Stimulated activated CD8-positive, alpha-beta memory T cell treated with anti-CD3 and anti-CD28 coated beads, Interleukin-7, amount 100 ng/mL, for 48 hours (primary cell): ENCODE measurements at places on chromosomes 6 and 20.

- no peak for DNase-seq
Measured at GRCh38 chr20:47070176-47070575, 175.5 kb downstream of the EYA2 start.

DNA sequence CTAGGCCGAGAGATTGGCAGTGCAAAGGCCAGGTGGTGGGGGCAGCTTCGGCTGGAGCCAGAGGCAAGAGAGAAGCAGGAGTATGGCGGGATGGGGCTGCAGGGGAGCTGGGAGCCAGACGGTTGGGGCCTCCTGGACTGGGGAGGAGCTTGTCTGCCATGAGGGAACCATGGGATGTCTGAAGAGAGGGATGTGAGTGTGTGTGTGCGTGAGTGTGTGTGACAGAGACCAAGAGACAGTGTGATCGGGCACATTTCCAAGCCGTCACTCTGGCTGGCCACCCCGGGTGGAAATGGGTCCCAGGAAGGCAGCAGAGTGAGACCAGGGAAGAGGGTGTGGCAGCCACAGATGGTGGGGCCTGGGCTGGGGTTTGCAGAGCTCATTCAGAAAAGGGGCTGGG, 13.8 kb downstream of the PHACTR3 start:
- no peak for DNase-seq

- DNase-seq, result no peak
Measured at GRCh38 chr6:68167604-68168003, 467.5 kb upstream of the ADGRB3 start.

GRCh38 chr20:13220194-13220903, 725 bp upstream of the ISM1 start:
- no peak for DNase-seq

DNA sequence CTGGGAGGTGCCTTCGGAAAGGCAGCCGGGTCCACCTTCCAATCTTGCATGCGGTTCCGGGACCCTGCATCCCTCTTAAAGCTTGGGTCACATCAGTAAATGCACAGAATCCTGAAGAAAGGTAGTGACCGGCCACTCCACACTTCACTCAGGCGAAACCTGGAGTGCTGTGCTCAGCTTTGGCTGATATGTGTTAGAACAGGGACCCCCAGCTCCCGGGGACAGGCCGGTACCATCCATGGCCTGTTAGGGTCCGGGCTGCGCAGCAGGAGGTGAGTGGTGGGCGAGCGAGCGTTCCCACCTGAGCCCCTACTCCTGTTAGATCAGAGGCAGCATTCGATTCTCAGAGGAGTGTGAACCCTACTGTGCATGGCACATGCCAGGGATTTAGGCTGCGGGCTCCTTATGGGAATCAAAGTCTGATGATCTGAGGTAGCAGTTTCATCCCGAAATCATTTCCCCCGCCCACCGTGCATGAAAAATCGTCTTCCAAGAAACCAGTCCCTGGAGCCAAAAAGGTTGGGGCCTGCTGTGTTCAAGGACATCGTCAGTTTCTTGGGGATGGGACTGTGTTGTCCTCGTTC, 143.0 kb downstream of the ERMARD start:
- DNase-seq, result no peak

- no peak for DNase-seq
Measured at GRCh38 chr6:108694816-108695215, 134.1 kb downstream of the FOXO3 start.

GRCh38 chr20:17179840-17180239, 47.0 kb upstream of the PCSK2 start:
- DNase-seq, result no peak

GRCh38 chr20:62818592-62819493, 2.0 kb downstream of the COL9A3 start:
- DNase-seq, result no peak

DNA sequence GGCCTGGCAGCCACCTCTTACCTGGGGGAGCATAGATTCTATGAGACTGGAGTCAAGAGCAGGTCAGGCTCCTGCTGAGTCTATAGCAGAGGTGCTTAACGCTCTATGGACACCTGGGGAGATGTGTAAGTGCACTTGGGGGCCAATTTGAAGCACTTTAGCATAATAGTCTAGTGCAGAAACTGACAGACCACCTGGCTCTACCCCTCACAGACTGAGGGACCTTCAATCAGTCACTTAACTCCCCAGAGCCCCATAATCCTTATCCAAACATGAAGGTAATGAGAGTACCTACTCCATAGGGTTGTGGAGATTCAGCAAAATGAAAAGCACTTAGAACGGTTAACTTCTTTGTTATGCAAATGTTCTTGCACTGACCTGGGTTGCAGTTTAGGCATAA, 87.3 kb upstream of the SLC22A16 start:
- no peak for DNase-seq

DNA sequence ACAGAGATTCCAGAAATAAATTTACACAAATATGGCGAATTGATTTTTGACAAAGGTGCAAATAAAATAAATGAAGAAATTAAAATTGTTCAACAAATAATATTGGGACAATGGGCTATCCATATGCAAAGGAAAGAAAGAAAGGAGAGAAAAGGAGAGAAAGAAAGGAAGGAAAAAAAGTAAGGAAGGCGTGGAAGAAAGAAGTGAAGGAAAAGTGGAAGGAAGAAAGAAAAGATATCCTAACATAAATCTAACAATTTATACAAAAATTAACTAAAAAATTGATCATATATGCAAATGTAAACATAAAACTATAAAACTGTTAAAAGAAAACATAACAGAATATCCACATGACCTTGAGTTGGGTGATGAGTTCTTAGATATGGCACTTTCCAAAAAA, 78.7 kb upstream of the ZNF184 start:
- no peak for DNase-seq

- DNase-seq, result no peak
Measured at GRCh38 chr20:50329981-50330503, 139.4 kb downstream of the CEBPB start.

GRCh38 chr6:43953794-43954310, 173.4 kb downstream of the MRPL14 start:
- no peak for DNase-seq

DNA sequence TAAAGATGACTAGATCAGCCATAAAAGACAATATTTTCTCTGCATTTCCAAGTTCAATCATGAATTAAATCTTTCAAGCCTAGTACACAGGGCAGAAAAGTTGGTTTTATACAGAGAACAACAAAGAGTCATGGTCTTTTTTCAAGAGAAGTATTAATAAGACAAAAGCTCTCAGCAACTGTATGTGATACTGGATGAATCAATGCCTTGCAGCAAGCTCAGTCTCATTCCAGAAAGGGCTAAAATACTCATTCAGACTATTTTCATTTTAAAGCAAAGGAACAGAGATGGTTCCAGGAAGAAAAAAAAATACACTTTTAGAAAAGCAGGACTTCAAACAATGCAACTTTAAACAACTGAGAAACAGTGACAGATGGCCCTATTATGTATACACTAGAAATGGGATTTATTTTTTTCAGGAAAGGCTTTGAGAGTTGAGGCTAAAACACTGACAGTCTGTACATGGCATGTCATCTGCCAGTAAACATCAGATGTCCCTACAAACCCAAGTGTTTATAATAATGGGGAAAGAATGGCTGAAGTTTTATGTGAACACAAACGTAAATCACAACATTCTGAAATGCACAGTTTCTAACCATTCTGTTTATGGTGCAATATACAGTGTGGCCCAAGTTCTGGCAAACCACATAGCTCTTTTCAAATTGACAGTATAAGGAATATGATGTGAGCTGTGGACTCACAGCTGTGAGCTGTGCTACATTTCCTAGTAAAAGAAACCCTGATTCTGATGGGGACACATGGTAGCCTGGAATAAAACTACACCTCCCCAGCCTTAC, 114.3 kb upstream of the DST start:
- DNase-seq, result no peak

DNA sequence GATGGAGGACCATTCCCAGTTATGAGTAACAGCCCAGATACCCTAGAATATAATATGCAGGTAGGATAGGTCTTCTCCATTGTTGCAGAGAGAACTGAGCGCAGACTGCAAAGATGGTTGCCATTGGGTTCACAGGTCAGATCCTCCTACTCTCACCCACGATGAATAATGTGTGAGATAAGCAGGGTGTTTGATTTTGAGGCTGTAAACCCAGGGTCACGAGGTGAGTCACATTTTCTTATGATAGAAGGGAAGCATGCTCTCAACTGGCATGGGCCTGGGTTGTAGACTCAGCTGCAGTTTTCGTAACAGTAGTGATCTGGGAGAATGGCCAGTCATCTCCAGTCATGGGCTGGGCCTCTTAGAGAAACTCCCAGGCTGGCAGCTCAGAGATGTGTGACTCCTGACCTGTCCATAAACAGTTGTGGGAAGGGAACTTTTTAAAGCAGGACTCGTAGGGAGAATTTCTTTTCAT, 74.2 kb downstream of the CD164 start:
- peak; percentile 7 for DNase-seq

DNA sequence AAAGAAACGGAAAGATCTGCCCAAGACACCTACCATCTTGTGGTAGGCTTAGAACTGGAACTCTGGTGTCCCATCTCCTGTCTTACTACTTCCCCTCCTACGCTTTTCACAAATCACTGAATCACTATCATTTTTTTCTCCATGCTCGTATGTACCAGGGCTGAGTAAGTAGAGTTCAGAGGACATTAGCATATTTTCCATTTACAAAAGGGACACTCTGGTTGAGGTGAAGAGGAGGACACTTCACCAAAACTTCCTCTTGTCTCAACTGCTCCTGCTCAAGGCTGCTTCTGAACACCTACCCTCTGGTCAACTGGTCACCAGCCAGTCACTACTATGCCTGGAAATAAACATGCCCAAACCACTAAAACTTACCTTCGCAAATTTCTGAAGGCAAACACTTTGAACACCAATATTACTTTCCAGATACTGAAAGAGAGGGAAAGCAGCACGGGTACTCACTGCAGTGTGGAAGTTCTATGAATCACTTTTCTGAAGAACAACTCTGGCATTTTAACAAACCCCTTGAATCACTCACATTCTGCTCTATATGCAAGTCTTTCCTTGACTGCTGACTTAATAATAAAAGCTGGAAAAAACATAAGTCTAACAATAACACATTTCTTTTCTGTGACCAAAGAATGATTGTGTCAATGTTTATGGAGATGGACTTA, 123.3 kb downstream of the INSM1 start:
- DNase-seq, result no peak

GRCh38 chr6:34951731-34952130, 62.7 kb downstream of the ANKS1A start:
- DNase-seq, result no peak

DNA sequence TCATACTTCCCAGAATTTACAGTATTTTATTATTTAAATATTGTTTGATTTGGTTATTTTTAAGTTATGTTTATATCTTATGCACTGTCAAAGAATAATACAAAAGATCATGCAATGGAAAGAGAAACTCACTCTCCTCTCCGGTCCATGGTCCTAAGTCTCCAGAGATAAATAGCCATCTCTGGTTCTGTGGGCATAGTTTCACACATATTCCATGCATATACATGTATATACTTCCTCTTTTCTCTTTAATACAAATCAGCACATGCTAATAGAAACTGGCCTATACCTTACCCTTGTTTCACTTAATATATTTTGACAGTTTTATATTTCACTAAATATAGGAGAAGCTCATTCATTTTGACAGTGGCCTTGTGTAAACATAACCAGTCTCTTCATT, 901.7 kb upstream of the CITED2 start:
- no peak for DNase-seq

DNA sequence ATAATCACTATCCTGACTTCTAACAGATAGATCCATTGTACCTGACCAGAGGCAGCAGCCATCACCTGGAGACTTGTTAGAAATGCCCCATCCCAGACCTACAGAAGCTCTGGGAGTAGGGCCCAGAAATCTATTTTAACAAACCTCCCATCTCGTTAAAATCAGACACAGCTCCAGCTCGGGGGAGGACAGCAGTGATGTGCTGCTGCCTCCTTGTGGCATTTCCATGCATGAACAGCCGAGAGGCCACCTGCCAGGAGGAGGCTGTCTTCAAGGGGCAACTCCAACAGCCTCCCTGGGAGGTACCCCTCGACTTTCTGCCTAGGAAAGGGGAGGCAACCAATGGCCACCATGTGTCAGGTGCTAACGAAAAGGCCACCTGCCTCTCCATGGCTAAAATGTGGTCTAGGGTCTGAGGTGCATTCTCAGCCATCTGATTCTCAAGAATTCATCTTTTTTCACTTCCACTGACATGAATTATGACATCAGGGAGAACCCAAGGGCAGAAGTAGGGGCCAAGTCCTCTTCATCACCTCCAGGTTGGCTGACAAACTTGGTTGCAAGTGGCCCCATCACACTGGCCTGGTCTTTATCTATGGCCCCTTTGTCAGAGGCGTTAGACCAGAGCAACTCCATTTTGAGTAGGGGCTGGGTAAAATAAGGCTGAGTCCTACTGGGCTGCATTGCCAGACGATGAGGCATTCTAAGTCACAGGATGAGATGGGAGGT, 12.2 kb upstream of the KCNK15 start:
- DNase-seq, result peak; percentile 31

DNA sequence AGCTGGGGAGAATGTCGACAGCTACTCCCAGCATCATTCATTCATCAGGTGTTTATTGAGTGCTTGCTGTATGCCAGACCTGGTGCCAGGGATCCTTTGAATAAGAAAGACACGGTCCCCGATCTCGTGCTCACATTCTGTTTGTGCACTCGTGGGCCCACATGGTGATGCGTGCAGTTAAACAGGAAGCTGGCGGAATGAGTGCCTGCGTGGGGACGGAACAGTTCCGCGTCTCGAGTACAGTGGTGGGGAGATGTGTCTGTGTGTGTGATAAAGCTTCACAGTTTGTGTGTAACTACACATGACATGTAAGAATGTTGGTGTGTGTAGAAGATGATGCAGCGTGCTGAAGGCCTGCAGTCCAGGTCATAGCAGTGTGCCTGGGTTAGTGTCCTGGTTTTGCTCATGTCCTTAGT, 6.5 kb downstream of the RBM38 start:
- no peak for DNase-seq

DNA sequence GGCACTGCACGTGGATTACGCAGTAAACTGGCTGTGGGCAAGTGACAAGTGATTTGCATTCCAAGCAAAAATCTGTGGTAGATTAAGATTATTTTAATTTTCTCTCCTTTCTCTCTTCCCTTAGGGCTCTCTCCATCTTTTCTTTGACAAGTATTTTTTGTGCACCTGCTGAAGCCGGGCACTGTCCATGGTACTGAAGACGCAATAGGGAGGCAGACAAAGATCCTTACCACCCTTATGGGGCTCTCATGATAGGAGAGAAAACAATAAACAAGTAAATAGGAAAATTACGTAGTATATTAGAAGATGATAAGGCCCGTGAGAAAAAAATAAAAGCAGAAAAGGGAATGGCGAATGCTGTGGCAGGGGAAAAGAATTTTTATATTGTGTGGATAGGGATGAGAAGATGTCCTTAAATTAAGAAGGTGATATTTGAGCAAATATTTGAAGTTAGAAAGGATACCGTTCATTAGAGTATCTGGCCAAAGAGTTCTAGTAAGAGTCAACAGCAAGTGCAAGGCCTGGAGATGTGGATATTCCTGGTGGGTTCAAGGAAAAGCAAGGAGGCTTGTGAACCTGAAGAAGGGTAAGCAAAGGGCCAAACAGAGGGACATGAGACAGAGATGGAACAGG, 146.0 kb downstream of the LAMP5 start:
- no peak for DNase-seq
